Myocyte (in vitro differentiated cells): ENCODE measurements at places on chromosomes 6 and 20. TPM values are rescaled to one million over a fixed set of nuclear protein-coding genes. Genes with fewer than 3 reads are reported as not detected.

DNA sequence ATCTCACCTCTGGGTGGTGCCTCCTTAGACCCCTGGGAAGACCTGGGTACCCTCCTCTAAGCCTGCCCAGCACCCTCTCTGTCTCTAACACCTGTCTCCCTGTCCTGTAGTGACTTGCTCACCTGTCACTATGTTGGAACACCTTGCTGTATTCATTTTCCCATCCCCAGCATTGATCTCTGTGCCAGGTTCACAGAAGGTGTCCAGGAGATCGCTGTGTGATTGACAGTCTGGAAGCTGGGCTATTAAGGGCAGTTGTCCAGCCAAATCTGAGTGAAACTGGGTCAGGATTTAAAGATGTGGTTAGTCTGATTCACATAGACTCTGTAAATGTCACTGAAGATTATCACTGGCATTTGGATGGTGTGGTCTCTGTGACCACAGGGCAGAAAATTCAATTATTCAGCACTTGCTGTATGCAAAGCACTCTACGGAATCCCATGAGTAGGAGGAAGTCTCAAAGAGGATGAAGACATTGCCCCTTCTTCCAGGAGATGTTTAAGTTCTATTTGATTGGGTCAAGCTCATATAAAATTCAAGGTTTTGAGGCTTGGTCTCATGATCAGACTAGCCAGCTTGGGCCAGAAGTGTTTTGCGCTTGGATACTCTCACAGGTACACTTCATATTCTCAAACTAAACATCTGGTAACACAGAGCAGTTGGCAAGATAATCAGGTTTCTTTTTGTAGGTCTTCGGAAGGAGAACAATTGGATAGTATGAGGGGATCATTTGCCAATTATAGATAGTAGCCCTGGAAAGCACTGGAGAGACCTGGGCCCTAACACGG is 57.8 kb upstream of the TAGAP start:
- DNase-seq: no peak

- DNase-seq: no peak
Measured at GRCh38 chr20:37185686-37186085, 6.3 kb upstream of the MROH8 start.

Gene FLOT1
- total RNA-seq: 168 and 175 TPM in 2 replicates

Gene PGC
- not detected in 2 replicates for total RNA-seq

Gene NOX3
- total RNA-seq: not detected in 2 replicates

Gene MAP1LC3A
- 104 and 107 TPM in 2 replicates for total RNA-seq

DNA sequence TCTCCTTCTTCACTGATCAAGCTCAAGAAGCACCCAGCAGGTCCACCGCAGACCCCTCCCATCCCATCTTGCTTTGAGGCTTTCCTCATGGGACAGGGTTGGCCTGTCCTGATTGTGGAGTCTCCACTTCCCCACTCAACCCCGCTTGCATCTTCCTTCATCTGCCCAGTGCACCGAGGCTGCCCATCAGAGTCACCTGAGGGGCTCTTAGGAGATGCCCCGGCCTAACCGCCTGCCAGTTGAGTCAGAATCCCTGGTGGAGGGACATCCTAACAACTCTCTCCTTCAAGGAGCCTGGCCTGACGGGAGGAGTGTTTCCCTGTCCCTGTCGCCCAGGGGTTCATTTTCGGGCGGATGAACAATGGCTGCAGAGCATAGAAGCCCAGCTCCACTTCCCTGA is 46.1 kb downstream of the RBM38 start:
- no peak for DNase-seq

Gene SLC26A8
- not detected in 2 replicates for total RNA-seq

GRCh38 chr6:44699082-44699481 is 311.6 kb downstream of the CDC5L start:
- DNase-seq: peak; percentile 41

Gene MACROD2
- total RNA-seq: 5.3 and 9.4 TPM in 2 replicates

- no peak for DNase-seq
Measured at GRCh38 chr6:6823568-6824224, 235.2 kb downstream of the LY86 start.

DNA sequence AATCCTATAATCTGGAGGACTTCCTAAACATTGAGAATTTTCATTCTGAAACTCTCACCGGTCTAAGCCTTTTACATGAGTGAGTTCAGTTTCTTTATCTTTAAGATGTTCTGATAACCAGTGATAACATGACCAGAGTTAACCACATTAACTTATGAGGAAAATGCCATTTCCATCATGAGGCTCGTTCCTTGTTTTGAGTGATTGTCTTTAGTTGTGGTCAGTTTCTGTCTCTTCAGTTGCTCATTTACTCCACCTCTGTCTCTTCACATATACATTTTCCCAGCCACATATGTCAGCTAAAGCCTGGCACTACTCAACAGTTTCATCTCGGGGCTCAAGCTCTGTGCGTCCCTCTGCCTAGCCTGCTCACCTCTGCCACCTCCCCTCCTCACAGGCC is 70.4 kb downstream of the JAG1 start:
- DNase-seq: no peak
